ENCODE measurements at places on chromosomes 13 and 19.
A peak's percentile ranks its signal among the peaks of the same experiment; 100 is the strongest.

- no peak for DNase-seq
These were observed 3.6 kb upstream of the COMMD6 start for GRCh38 chr13:75541287-75541686.

GRCh38 chr13:73366241-73366640 is 307.4 kb downstream of the KLF5 start:
- DNase-seq: peak; percentile 20

GRCh38 chr19:24074720-24075454 is 12.1 kb upstream of the ZNF254 start:
- DNase-seq: no peak

- DNase-seq: no peak
These were observed 43.3 kb downstream of the CCNE1 start for GRCh38 chr19:29855087-29855486.

- DNase-seq: no peak
These were observed 3.4 kb upstream of the POLD1 start for GRCh38 chr19:50380751-50381151.

GRCh38 chr19:46721269-46722003 is 4.5 kb upstream of the PRKD2 start:
- DNase-seq: no peak

DNA sequence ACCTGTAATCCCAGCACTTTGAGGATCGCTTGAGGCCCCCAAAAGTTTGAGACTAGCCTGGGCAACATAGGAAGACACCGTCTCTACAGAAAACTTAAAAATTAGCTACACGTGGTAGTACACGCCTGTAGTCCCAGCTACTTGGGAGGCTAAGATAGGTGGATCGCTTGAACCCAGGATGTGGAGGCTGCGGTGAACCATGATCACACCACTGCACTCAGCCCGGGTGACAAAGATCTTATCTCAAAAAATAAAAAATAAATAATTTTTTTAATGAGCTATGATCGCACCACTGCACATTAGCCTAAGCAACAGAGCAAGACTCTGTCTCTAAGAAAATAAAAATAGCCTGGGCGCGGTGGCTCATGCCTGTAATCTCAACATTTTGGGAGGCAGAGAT is 6.6 kb downstream of the RCBTB2 start:
- DNase-seq: no peak

GRCh38 chr19:7145494-7145893 is 76.0 kb downstream of the ZNF557 start:
- peak; percentile 71 for DNase-seq

- no peak for DNase-seq
These were observed 1343.9 kb upstream of the MIR17HG start for GRCh38 chr13:90003566-90003965.

GRCh38 chr19:48085904-48086864 is 24.4 kb downstream of the PLA2G4C start:
- no peak for DNase-seq

DNA sequence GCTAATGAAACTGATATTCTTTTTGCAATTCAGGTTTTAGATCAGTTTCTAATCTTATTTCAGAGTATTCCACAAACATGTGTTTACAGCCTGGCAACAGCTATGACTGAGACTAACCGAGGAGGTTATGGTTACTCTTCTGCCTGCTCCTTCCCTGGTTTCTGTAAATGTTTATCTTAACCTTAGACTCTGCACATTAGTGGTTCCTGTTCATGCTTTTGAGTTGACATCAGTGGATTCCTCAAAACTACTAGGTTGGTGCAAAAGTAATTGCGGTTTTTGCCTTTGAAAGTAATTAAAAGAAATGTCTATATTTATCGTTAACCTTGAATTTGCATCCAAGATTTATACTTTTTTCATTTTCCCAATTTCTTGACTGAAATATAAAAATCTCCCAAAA is 237.0 kb upstream of the TSHZ3 start:
- no peak for DNase-seq

GRCh38 chr13:104460554-104460953 is 1394.3 kb upstream of the SLC10A2 start:
- DNase-seq: no peak

DNA sequence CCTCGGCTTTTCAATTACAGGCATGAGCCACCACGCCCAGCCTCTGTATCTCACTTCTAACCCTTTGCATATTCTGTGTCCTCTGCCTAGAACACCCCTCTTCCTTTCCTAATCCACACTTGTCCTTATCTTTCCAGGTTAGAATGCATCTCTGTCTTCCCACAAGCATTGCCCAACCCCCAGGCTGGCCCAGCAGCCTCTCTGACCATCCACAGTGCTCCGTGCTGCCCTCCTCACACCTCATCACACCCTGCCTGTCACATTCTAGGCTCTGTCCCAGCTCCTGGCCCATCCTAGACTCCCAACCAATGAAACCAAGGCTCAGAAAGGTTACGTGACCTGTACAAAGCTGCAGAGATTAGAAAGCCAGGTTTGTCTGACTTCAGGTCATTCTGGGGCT is 11.3 kb downstream of the JAK3 start:
- no peak for DNase-seq

Data from LoVo (cell line).